ENCODE measurements at places on chromosomes 1 and 21.

GRCh38 chr1:228155596-228156514, 6.1 kb downstream of the GJC2 start:
- no peak for DNase-seq

- no peak for DNase-seq
These were observed 3.3 kb downstream of the CROCC start for GRCh38 chr1:16924919-16925477.

DNA sequence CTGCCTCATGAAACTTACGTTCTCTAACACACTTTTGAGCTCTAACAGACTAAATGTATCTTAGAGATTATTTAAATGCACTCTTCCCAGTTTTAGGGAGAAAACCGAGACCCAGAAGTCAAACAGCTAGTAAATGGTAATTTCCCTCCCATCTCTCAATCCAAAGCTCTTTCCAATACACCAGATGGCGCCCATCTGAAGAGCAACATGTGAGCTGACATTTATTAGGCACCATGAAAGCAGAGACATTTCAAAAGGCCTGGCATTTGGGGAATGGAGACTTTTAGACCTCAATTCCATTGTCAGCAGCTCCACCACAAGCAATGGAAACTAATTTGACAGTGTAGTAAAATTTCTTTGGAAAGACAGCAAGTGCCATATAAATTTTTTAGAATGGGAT, 191.4 kb downstream of the DAB1 start:
- no peak for DNase-seq

GRCh38 chr1:161158316-161159010, 837 bp upstream of the USP21 start:
- DNase-seq, result no peak

GRCh38 chr1:182183606-182184005, 122.1 kb upstream of the ZNF648 start:
- DNase-seq, result no peak

GRCh38 chr1:39167632-39168209, 36.8 kb upstream of the MACF1 start:
- peak; percentile 38 for DNase-seq

DNA sequence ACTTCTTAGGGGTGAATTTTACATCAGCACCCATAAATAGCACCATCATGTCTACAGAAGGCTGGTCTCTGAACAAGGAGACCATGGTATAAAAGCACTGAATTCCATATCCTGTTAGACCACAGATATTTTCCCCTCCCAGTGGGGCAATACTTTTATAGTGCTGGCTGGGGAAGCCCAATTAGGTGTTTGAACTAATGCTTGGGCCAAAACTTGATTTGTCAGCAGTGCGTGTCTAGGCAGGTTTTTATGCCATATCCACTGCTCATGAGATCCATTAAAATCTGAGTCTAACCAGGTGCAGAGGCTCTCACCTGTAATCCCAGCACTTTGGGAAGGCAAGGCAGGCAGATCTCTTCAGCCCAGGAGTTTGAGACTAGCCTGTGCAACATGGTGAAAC, 623.0 kb downstream of the NPHP4 start:
- no peak for DNase-seq

DNA sequence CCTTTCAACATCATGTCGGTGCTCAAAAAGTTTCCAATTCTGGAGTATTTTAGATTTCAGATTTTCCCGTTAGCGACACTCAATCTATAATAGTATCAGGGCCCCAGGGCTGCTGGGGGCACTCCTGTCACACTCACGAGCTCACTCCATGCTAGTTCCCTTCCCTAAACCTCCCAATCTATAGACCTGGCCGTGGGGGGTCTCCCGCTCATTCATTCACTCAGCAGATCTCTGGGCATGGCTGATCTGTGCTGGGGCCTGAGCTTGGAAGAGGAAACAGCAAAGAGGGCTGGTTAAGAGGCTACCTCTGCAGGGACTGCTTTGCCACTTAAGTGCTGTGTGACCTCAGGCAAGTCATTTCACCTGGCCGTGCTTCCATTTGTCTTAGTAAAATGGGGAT, 46.8 kb upstream of the LAPTM5 start:
- no peak for DNase-seq

GRCh38 chr1:111542187-111542586, 38.8 kb upstream of the ADORA3 start:
- no peak for DNase-seq

Data from suppressor macrophage (primary cell).